Stimulated activated CD4-positive, alpha-beta T cell treated with anti-CD3 and anti-CD28 coated beads, Interleukin-4, amount 100 ng/mL, for 4 hours (primary cell): ENCODE measurements at places on chromosomes 3 and 15.

- no peak for DNase-seq
These were observed 168.2 kb downstream of the PEAK1 start for GRCh38 chr15:77251662-77252061.

- DNase-seq: no peak
These were observed 14.1 kb upstream of the SLC35G2 start for GRCh38 chr3:136804813-136805212.

DNA sequence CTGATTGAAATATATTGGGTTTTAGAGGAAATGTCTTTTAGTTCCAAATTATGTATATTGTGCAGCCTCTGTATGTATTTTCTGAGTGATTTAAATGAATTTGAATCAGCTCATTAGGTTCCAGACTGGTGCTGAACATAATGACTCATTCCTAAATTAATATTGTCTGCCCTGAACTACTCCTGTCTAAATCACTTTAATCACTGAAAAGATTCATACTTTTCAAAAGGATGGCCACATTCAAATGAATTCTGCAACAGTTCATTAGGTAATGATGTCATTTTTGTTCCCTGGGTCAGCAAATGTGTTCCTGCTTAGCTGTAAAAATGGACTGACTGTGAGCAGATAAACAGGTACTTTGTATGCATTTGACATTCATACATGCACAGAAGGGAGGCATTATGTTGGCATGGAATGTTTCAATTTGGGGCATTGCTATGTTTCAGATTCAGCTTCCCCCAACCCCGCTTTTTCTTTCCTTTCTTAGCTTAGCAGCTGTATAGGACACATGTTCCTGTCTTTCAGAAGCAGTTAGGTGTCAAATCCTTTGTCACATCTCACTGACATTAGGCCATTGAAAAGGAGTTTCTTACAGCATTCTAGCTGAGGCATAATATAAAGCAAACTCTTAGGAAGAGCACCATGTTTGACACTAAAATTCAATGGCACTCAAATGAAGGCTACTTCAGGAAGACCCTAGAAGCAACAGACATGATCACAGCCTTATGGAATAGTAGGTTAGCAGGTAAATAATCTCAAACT is 318.5 kb upstream of the ARPP21 start:
- DNase-seq: no peak

DNA sequence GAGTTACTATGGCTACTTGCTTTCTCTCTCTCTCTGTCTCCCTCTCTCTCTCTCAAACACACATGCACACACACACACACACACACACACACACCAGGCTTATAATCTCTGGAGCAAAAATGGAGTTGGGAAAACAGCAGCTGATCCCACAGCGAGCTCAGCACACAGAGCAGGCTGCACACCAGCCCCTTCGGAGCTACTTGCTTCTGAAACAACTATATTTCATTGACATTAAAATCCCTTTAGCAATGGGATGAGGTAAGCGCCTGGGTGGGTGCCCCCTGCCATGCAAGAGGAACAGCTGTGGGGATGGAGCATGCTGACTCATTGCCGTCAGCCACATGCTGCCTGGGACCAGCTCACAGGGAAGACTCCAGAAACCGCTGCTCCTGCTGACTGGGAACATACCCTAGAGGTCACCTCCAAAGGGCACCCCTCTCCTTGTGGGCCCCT is 45.7 kb downstream of the B3GNT5 start:
- DNase-seq: no peak
